ENCODE measurements at places on chromosomes 6 and 20.
A peak's percentile ranks its signal among the peaks of the same experiment; 100 is the strongest.

GRCh38 chr6:89596484-89596883 is 42.1 kb downstream of the LYRM2 start:
- no peak for DNase-seq

DNA sequence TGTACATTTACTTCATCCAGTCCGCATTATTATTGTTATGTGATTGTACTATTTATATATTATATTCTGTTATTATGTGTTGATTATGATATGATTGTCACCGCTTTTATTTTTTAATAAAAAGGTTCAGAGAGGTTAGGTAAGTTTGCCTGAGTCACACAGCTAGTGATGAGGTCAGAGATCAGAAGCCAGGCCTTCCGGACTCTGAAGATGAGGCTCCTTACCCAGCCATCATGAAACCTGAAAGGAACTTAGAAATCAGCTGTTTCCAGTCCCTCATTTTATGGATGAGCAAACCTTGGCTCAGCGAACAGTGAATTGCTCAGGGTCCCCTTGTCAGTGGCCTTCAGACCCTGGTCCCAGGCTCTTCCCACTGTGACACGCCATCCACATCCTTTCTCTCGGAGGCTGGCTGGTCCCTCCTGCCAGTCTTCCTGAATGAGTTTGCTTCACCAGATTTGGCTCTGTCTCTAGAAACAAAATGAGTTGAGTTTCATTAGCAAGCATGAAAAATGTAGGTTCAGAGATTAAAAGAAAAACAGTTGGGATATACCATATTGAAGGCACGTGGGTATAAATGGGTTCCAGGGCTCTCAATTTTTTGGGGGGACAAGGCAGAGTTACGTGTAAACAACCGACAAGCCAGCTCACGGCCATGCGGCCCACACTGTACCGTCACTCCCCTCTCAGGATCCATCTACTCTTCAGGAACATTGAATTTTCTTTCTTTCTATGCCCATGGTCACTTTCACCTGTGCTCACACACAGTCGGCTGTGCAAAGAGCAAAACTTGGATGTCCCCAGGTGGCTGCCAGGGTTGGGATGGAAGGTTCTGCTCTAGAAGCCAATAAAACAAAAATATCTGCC is 132.9 kb downstream of the ZDHHC14 start:
- no peak for DNase-seq

DNA sequence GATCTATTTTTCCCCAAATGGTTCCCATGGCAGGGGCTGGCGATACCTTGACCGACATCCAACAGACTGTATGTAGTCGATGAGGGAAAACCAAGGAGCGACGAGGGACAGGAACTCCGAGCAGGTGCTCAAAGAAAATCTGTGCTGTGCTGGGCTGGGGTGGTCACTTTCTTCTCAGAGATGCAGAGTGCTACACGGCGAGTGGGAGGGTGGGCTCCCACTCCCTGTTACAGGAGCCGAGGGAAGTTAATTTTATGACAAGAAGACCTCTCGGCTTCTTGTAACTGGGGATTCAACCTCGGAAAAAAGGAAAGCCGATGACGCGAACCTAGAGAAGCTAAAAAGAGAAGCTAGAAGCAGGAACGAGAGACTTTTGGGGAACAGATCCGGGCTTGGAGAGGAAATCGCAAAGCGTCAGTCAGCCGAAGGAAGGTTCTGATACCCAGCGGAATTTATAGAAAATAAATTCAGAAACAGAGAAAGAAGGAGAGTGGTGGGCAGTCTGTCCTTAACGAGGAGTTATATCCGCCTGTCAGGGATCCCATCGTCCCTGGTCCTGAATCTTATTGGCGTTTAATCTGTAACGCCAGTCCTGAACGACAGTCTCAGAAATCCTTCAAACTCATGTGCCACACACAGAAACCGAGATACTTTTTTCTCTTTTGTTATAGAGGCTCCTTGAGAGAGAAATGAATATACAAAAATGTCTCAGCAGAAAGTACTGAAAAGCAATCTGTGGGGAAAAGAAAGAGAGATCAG is 84.6 kb upstream of the ZNF322 start:
- no peak for DNase-seq

DNA sequence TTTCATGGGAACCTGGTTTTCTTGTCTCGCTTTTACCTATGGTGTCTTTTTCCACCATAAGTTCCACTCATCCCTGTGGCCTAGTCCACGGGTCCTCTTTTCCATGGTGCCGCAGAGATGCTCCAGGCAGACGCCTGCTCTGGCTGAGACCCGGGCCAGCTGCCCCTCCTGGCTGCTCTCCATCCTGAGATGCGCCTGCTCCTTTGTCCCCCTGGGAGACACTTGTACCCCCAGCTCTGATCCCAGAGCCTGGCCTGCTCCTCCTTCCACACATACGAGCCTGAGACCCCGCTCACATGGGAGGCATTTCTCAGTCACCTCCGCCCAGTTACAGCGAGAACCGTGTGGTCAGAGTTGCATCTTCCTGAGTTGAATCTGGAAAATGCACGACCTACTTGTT is 29.6 kb downstream of the RNASET2 start:
- DNase-seq, result no peak

GRCh38 chr6:62323818-62324431 is 37.9 kb upstream of the KHDRBS2 start:
- DNase-seq, result no peak

DNA sequence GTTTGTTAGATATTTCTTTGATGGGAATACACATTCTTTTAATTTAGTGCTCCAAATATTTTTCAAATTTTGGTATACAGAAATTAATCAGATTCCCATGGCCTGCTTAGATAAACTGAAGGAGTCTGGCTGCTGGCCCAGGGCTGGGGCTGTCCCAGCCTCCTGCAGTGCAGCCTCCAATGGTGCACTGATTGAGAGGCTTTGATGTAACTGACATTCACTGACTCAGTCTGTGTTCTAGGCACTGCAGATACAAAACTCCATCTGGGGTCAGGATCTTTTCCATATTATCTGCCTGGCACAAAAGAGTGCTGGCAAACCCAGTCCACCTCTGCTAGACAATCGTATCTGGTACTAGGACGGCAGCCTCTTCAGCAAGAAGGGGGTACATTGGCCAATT is 64.8 kb downstream of the GRIK2 start:
- DNase-seq, result no peak

- no peak for DNase-seq
Measured at GRCh38 chr20:14134004-14134403, 138.7 kb downstream of the MACROD2 start.

DNA sequence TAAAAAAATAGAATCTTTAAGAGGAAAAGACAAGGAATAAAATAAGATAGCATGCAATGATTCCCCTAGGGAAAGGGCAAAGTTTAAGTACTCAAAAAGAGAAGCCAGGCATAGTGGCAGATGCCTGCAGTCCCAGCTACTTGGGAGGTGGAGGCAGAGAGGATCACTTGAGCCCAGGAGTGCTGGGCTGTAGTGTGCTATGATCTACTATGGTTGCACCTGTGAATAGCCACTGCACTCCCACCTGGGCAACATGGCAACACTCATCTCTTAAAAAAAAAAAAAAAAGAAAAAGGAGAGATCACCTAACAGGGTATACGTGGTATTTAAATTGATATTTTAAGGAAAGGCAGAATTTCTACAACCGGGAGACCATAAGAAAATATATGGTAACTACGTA is 16.0 kb downstream of the EPHA7 start:
- DNase-seq, result no peak

- DNase-seq, result no peak
Measured at GRCh38 chr20:47656318-47656717, 129.0 kb downstream of the SULF2 start.

DNA sequence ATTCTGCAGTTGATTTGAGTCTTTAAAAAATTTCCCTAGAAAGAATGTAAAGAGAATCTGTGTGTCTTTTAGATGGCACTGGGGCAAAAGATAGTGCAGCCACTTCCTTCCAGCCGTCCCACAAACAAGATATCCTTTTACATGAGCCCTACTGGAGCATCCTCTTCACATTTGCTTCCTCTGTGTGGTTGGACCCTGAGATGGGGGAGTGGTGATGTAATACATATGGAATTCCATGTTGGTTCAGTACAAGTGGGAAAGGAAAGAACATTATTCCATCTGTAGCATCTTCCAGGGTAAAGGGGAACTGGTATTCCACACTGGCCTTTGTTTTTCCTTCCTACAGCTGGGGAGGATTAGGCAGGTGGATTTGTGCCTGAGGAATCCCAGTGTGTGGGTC is 78.9 kb upstream of the ISM1 start:
- no peak for DNase-seq

DNA sequence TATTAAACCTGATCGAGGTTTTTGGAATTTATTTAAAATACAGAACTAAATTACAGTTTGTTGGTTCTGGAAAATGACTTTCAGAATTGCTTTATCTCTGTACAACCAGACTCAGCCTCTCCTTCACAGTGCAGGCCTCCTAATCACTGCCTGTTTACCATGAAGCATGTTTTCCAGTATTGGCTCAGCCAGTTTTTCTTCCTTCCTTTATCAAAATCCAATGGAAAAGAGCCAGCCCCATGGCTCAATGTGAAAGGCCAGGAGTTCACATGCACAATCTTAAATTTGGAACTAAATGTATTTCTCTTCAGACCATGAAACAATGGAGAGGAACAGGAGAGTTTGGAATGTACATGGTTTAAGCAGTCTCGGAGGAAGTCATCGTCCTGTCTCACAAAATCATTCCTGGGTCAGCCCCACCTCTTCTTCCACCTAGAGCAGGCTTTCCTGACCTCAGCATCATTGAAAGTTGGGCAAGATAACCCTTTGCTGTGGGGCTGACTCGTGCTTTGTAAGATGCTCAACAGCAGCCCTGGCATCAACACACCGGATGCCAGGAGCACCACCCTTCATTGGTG is 680.9 kb upstream of the AGPAT4 start:
- DNase-seq, result no peak

GRCh38 chr20:15613530-15613929 is 959.7 kb downstream of the KIF16B start:
- DNase-seq, result peak; percentile 21

DNA sequence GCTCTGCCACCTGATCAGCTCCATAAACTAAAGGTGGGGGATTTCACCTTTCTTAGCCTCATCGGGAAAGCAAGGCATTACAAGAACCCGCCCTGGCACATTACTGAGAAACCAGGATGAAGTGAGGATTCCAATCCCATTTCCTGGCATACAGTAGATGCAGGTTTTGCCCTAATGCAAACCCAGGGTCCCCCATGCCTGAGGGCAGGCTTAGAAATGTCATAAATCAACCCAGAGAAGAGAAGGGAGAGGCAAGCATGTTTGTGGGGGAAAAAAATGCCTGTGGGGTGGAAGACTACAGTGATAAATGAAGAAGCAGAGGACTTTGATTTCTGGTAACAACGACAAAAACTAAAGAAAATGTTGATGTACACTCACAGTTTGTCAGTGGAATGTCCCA is 18.0 kb upstream of the PMEPA1 start:
- DNase-seq, result no peak

DNA sequence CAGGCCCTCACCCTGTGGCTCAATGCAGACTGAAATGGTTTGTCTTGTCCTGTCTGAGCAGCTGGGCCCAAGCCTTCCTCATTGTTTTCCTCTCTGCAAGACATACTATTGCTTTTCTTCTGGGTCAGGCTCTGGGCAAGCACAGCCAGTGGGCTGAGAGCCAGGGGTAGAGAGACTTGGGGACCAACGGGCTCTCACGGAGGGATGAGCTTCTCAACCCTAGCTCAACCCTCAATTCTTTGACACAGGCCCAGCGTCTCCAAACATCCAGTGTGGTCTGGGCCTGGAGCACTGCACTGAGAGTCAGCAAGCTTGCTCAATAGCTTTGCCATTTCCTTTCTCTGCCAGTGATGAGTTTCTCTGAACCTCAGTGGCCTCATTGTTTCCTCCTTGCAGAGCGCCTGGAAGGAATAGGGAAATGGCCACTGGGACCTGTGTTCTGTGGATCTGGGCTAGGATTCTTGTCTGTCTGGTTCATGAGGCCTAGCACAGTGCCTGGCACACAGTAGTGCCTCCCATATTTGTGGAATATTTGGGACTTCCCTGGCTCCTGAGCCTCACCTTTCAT is 9.3 kb downstream of the ANGPT4 start:
- DNase-seq, result no peak

DNA sequence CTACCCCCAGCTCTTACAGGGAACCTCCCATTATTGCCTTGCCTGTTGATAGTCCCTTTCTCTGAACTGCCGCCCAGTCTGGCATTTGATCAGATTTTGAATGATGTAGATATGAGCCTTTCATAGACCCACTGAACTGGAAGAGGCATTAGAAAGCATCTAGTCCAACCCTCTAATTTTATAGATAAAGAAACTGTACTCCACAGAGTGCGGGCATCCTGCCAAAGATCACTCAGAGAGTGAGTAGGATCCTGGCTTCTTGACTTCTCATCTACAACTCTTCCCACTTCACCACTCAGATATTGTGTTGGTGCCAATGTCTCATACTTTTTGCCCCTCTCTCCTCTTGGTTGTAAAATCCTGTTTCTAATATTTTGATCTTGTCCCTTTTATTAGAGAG is 179.2 kb upstream of the BMP2 start:
- DNase-seq, result peak; percentile 41

DNA sequence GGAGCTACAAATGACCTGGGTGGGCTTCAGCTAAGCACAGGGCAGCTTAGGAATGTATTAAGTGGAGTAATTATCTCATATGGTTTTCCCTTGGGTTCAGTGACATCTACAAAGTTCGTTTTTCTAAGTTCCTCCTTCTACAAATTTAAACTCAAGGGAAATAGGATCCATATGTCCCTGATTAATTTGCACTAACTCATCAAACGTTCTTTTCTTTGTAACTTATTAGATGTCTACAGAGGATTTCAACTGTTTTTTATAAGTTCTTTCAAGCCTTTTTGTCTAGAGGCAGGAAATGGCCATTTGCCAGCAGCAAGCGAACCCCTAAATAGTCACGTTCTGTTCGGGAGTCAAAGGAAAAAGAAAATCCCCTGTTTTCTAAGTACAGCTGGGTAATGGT is 1060.3 kb downstream of the KIF16B start:
- no peak for DNase-seq

- DNase-seq, result no peak
Measured at GRCh38 chr6:97032955-97033354, 108.4 kb downstream of the KLHL32 start.

- no peak for DNase-seq
Measured at GRCh38 chr6:131292145-131292938, 157.1 kb downstream of the AKAP7 start.

DNA sequence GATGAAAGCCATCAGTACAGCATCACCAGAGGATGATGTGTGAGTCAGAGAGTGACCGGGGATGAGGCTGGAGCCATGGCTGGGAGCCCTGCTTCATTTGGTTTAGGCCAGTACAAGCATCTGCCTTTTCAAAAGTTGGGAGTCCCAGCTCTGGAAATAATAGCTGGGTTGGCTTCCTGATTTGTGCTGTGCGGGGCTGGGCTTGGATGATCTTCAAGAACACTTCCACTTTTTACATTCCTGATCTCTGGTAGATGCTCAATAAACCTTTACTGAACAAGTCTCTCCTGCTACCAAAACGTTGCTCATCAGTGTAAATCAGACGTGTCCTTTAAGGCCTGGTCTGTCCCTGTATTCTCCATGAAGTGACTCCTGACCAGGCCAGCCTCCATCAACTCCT is 44.1 kb upstream of the ADGRF4 start:
- no peak for DNase-seq

DNA sequence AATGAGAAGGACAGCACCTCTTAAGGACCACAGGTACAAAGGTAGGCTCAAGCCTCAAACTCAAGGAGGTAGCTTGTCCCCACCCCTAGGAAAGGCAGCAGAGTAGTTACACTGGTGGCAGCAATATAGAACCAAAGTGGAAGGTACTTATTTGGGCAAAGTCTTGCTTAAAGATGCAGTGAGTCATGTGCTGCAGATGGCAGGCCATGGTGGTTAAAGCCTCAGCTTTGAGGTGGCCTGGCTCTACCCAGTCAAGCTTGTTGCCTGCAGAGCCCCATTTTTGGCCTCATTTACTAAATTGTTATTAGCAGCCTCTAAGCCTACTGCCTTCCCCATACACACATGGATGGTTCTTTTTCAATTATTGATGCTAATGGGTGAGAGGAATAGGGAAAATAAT is 146.0 kb downstream of the ELOVL4 start:
- no peak for DNase-seq
